ENCODE measurements at places on chromosomes 6 and 20.
A peak's percentile ranks its signal among the peaks of the same experiment; 100 is the strongest.

DNA sequence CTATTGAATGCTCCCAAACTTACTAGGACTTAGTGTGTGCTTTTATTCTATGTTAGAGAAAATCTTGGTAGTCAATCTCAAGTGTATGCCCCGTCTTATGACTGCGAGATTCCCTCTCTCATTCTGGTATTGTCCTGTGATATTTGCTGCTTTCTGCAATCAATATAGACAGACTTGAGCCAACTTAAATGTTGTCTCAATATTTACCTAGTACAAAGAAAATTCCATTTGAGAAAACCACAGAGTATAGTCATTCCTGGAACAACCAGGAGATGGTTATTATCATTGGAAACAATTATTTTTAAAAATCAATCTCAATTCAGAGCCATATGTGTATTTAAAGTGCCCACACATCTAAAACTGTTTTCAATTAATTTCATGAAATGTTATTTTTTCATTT, 330.0 kb downstream of the NRN1 start:
- no peak for DNase-seq

- no peak for DNase-seq
These were observed 4.2 kb upstream of the ZBTB46 start for GRCh38 chr20:63835021-63835858.

- DNase-seq: no peak
These were observed 2.2 kb downstream of the IFNGR1 start for GRCh38 chr6:137216875-137217553.

- no peak for DNase-seq
These were observed 470.5 kb upstream of the NRSN1 start for GRCh38 chr6:23655525-23655924.

- DNase-seq: no peak
These were observed 39.6 kb upstream of the TNFAIP3 start for GRCh38 chr6:137827411-137827940.

- DNase-seq: no peak
These were observed 381.9 kb downstream of the THBS2 start for GRCh38 chr6:168871642-168872315.

- DNase-seq: no peak
These were observed 18.0 kb downstream of the ZNF217 start for GRCh38 chr20:53575481-53576194.

- DNase-seq: peak; percentile 36
These were observed 789 bp downstream of the CCND3 start for GRCh38 chr6:41940759-41941279.

DNA sequence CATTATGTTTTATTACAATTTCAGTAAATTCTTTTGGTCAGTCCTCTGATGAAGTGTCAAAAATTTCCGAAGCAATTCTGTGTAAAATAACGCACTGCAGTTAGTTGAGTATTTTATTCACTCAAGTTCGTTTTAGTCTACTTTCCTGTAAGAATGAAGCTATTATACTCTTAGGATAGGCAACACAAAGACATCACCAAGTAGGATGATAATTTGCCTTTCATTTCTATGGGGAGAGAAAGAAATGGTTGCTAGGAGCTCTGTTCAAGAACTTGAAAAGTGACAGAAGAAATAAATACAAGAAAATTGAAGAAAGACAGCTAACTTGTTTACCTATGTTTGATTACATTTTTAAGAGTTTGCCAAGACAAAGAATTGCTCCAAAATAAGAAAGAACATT, 290.4 kb downstream of the EYS start:
- DNase-seq: no peak

DNA sequence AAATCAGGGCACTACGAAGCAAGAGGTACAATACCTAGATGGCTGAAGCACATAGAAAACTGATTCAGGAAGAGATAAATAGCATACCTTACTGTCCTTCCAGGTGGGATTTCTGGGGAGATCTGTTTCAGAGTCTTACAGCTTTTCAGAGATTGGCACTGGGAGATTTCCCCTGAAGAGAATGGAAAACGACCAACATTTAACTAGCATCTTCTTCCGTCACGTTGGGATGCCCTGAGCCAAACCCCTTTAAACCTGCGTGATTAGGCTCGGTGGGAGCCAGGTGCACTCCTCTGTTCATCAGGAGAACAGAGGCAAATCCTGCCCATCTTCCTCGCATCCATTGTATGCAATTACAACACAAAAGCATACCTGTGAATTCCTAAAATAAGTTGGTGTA, 614.5 kb downstream of the HDGFL1 start:
- no peak for DNase-seq

All from CD4-positive, alpha-beta T cell treated with Interleukin-15 for 1 hour (primary cell).